ENCODE measurements at places on chromosomes 16 and 17.

- DNase-seq = peak; percentile 86
Measured at GRCh38 chr17:37047631-37048104, 98.9 kb downstream of the AATF start.

DNA sequence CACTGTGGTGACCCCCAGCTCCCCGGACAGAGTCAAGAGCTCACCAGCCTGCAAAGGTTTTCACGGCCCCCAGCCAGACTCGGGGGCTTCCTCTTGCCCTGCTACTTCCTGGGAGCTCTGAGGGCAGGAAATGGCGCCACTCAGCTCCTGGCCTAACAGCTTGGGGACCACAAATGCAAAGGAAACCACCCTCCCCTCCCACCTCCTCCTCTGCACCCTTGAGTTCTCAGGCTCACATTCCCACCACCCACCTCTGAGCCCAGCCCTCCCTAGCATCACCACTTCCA lies 375 bp upstream of the SPN start:
- DNase-seq = no peak

GRCh38 chr16:85042606-85043005 lies 15.0 kb downstream of the KIAA0513 start:
- DNase-seq = no peak

DNA sequence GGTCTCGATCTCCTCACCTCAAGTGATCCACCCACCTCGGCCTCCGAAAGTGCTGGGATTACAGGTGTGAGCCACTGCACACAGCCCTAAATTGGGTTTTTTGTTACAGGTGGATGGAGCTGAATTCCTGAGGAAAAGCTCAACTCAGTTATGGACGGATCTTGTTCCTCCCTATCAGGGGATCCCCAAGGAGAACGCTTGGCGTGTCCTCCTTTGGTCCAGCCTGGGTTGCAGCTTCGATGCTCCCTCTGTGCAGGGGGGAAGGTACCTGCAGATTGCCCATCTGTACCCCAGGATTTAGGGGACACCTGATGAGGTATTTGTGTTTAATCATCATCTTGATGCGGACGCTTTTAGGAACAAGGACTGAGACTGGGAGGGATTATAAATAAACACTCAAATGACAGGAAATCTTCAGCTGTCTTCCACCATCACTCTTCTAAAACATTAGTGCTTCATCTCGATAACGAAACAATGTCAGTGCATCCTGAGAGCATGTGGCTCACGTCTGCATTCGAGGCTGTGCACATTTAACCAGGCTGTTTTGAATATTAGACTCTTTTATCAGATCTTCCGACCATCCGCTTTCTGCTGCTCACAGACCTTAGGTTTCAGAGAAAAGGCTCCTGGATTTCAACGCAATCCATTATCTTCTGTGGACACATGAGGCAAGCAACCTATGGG lies 18.2 kb upstream of the MEIOB start:
- DNase-seq = no peak

DNA sequence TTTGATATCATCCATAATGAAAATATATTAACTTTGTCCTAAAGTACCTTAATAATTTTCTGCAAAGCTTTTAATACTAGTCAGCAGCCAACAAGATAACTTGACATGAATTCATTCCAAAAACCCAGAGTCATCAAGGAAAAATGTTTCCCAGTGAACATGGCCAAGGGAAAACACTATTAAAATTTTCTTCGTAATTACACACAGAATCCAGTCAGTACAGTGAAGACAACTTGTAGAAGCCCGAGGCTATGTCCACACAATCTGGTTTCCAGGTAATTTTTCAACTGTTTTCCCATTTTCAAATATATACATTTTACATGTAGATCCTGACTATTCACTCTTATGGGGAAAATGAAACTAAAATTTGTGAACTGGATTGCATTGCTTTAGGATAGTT lies 600.9 kb downstream of the CDH8 start:
- no peak for DNase-seq

- DNase-seq = no peak
Measured at GRCh38 chr16:16997349-16997748, 473.4 kb downstream of the XYLT1 start.

GRCh38 chr17:67865438-67865837 lies 40.1 kb downstream of the BPTF start:
- DNase-seq = no peak

GRCh38 chr17:7850701-7851437 lies 4.0 kb upstream of the TMEM88 start:
- DNase-seq = no peak

DNA sequence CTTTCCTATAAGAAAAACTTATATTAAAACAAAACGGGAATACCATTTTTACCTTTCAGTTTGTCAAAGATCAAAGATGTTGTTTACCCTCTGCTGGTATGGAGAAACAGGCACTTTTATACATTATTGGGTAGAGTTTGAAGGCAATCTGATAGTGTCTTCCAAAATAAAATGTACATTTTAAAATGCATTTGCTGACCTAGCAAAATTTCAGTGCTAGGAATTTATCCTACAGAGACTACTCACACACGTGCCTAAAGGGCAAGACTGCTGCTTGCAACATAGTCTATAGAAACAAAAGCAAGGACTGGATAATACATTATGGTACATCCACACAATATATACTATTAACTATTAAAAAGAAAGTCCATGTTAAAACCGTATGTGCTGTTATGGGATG lies 36.0 kb downstream of the COPRS start:
- no peak for DNase-seq

DNA sequence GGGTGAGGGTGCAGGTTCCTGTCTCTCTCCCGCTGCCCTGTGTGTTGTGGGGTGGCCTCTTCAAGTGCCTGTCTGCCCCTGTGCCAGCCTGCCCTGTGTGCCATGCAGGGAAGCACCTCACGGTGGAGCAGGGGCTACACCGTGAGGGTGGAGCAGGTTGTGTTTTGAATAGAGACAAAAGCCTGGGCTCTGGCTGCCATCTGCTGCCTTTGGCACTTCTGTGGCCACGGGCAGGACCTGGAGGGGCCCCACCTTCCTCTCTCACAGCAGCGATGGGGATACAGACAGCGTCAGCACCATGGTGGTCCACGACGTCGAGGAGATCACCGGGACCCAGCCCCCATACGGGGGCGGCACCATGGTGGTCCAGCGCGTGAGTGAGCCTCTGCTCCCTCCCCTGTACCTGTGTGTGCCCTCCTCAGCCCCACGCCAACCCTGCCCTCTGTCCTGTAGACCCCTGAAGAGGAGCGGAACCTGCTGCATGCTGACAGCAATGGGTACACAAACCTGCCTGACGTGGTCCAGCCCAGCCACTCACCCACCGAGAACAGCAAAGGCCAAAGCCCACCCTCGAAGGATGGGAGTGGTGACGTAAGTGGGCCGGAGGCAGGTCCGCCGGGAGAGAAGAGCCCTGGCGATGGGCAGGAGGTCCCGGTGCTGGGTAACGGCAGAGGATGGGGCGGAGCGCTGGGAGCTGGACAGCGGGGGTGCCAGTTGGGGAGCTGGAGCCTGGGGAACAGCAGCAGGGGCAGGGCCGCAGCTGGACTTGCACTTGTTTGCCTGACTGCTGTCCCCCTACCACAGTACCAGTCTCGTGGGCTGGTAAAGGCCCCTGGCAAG lies 5.4 kb upstream of the C17orf107 start:
- no peak for DNase-seq

DNA sequence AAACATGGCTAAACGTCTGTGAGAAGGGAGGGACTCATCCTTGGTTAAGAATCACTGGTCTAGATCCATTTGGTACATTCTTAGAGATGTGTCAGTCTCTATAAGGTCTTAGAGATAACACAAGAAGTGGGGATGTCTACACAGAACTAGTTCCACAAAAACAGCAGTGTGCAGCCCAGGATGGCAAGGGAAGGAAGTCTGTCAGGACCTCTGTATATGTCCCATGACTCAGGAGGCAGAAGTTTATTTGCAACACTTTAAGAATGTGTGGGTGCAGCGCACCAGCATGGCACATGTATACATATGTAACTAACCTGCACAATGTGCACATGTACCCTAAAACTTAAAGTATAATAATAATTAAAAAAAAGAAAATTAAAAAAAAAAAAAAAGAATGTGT lies 548.5 kb upstream of the SOX9 start:
- no peak for DNase-seq

DNA sequence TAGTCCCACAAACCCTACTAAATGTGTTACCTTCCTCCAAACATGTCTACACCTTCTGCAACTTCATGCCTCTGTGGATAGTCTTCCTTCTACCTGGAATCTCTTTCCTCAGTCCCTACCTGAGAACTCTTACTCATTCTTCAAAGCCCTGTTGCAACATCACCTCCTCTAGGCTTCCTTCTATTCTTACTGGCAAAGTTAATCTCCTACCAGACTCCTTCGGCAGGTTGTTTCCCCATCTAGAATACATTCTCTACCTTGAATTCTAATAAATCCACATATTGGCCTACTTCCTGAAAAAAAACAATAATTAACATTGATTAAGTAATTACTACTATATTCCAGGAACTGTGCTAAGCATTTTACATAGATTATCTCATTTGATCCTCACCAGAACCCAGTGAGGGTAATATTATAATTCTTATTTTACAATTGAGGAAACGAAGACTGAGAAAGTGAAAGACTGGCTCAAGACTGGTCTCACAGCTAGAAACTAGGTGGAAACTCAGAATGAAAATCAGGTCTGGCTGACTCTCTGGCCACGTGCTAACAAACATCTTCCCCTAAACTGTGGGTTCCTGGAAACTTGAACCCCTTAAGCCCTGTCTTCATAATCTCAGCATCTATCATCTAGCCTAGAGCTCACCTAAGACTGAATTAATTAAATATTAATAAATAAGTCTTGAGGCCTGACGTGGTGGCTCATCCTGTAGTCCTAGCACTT lies 4.6 kb upstream of the STAT3 start:
- DNase-seq = no peak

DNA sequence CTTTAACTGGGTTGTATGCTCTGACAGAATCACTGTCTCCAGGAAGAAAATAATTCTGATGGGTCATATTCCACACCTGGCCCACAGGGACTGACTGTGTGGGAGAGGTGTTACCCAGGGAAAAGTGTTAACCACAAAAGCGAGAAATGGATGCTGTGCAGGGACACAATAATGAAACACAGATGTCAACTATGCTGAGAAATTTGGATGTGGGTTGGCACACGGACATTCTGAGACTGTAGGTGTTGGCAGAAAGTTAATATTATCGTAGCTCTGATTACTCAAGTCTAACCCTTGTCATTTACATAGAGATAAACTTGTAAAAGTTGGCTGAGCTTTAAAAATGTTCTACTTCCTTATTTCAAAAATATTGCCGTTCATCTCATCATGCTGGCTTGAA lies 19.6 kb downstream of the TMC5 start:
- no peak for DNase-seq

- peak; percentile 94 for DNase-seq
Measured at GRCh38 chr17:70168044-70168976, 1.0 kb upstream of the KCNJ2 start.

GRCh38 chr17:78486946-78487680 lies 90.1 kb downstream of the DNAH17 start:
- DNase-seq = no peak

GRCh38 chr16:87227296-87227951 lies 89.8 kb downstream of the C16orf95 start:
- peak; percentile 6 for DNase-seq

GRCh38 chr16:83818276-83818675 lies 10.5 kb downstream of the HSBP1 start:
- no peak for DNase-seq

- no peak for DNase-seq
Measured at GRCh38 chr16:63447121-63447520, 1410.9 kb upstream of the CDH8 start.

GRCh38 chr16:3189869-3190268 lies 1.9 kb downstream of the OR1F1 start:
- DNase-seq = no peak

GRCh38 chr16:85673529-85674417 lies 15.0 kb downstream of the GINS2 start:
- DNase-seq = no peak

- peak; percentile 4 for DNase-seq
Measured at GRCh38 chr16:29745121-29745852, 503 bp downstream of the C16orf54 start.

GRCh38 chr17:57080718-57081117 lies 4.3 kb upstream of the AKAP1 start:
- no peak for DNase-seq

- DNase-seq = peak; percentile 50
Measured at GRCh38 chr16:20734056-20734455, 7.6 kb downstream of the THUMPD1 start.

DNA sequence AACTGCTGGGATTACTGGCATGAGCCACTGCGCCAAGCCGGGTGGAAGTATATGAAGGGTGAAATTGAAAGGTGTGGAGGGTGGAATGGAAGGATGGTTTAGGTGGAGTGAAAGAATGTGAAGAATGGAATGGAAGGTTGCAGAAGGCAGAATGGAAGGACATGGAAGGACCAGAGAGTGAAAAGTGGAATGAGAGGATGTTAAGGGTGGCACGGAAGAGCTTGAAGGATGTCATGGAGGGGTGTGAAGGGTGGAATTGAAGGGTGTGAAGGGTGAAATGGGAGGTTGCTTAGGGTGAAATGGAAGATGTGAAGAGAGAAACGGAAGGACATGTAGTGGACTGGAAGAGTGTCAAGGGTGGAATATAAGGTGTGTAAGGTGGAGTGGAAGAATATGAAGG lies 16.2 kb downstream of the MIS12 start:
- no peak for DNase-seq

DNA sequence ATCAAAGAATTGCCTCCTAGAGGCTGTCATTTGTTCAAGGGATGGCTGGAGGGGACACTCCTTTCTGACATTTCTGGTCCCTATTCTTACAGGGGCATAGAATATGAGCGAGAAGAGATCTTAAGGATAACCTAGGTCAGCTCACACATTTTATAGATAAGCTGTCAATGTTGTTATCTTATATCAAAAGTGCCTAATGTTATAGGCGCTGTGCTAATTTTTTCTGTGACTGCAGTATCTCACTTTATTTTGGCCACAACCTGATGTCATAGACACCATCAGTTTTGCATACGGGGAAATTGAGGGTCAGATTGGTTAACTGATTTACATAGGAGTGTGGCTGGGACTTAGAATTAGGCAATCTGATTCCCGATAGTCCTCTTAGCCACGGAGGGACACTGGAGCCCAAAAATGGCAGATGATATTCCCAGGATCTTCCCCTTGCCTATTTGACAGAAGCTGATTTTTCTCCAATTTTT lies 1.2 kb downstream of the CPD start:
- DNase-seq = peak; percentile 52

GRCh38 chr16:17518441-17518840 lies 47.7 kb upstream of the XYLT1 start:
- DNase-seq = no peak
